Activated naive CD4-positive, alpha-beta T cell treated with Interleukin-2 at 50 U/mL for 16 hours (primary cell): ENCODE measurements at places on chromosomes 5 and 9.

GRCh38 chr5:35030426-35031100, 17.2 kb downstream of the AGXT2 start:
- no peak for DNase-seq

GRCh38 chr5:12392246-12392645, 488.0 kb upstream of the CTNND2 start:
- DNase-seq: no peak

GRCh38 chr5:9387879-9388278, 158.0 kb downstream of the SEMA5A start:
- no peak for DNase-seq

DNA sequence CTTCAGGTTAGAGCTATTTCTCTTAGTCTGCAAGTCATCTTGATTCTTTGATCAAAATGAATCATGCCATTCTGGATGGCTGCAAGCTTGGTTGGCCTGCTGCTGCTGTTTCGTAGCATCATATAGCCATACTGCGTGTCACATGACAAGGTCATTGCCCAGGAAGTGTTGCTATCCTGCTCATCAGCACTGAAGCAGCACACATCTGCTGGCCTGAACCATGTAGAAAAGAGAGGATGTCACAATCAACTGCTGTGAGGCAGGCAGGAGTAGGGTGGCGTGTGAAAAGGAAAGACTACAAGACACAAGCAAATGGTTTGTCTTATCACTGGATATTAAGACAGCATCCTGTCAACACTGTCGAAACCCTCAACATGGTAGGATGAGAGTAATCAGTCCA, 376.7 kb upstream of the RORB start:
- DNase-seq: no peak

DNA sequence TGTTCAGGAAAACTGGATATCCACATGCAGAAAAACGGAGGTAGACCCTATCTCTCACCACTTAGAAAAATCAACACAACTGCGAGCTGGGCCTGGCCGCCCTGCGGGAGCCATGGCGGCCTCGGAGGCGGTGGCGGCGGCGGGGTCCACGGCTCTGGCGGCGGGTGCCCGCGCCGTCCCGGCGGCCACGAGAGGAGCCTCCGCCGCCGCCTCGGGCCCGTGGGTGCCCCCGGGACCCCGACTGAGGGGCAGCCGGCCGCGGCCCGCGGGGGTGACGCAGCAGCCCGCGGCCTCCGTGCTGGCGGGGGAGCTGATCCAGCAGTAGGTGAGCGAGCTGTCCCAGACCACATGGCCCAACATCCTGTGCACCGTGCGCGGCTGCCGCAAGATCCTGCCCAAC, 25.3 kb downstream of the FANCC start:
- DNase-seq: no peak

DNA sequence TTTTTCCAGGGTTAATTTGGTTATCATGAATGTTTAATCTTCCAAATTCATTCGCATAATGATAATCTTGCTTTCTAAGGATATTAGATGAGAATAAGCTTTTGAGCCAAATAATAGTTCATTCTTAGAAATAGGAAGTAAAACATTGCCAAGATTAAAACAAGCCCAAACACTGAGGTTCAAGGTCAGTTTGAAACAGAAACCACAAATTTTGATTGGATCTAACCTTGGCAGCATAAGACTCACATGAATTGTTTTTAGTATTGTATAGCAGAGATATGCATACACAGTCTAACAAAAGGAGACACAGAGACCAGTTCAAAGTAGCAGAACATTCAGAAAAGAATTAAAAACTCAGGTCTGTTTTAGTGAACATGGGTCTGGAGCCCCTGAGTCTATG, 43.4 kb upstream of the VCAN start:
- no peak for DNase-seq

- DNase-seq: no peak
These were observed 6.2 kb downstream of the NKD2 start for GRCh38 chr5:1014781-1015221.

DNA sequence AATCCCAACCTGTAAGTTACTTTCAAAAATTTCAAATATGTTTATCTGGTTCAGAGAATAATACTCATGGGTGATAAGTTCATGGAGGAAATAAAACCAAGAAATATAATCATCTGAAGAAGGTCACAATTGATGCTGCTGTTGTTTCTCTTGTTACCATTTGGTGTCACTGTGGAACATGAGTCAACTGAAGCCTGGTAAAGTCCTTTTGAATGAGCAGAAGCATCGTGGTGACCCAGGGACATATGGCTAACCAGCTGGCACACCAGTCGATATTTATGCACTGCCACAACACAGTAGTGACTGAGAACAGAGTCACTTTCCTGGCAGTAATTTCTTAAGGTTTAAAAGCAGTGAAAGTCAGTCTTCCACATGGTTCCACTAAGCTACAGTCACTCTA, 612.9 kb upstream of the TLE4 start:
- no peak for DNase-seq

- no peak for DNase-seq
These were observed 398.1 kb upstream of the IRX1 start for GRCh38 chr5:3197304-3198073.

- no peak for DNase-seq
These were observed 26.4 kb upstream of the NOTCH1 start for GRCh38 chr9:136572003-136572827.

DNA sequence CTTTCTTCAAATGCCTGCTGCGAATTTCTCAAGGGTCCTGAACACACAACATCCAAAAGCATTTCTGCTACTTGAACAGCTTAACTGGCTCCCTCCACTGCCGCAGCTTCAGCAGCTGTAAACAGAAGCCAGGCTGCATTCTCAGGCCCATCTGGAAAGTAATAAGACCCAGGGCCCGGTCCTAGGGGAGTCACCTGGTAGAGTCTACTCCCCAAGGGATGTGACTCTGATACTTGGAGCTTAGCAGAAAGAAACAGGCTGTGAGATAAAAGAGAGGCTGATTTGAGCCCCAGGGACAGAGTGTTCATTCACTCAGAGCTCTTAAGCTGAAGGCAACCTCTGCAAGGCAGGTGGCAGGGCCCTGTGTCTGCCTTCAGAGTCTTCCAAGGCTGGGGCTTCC, 356.8 kb downstream of the SPOCK1 start:
- DNase-seq: no peak

DNA sequence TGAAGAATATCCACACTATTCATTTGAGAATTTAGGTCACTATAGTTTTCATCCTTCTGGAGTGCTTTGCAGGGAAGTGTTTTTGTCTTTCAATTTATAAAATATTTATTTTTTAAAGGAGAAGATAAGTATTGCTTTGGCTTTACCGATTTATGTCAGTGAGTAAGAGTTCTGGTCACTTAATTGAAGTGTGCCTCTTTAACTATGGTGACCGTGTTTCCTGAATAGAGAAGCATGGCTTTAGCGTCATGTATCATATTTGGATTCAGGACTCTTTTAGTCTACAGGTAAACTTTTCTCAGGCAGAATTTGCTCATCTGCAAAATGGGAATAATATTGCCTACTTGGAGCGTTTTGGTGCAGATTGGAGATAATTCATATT, 902 bp downstream of the BDP1 start:
- DNase-seq: no peak

DNA sequence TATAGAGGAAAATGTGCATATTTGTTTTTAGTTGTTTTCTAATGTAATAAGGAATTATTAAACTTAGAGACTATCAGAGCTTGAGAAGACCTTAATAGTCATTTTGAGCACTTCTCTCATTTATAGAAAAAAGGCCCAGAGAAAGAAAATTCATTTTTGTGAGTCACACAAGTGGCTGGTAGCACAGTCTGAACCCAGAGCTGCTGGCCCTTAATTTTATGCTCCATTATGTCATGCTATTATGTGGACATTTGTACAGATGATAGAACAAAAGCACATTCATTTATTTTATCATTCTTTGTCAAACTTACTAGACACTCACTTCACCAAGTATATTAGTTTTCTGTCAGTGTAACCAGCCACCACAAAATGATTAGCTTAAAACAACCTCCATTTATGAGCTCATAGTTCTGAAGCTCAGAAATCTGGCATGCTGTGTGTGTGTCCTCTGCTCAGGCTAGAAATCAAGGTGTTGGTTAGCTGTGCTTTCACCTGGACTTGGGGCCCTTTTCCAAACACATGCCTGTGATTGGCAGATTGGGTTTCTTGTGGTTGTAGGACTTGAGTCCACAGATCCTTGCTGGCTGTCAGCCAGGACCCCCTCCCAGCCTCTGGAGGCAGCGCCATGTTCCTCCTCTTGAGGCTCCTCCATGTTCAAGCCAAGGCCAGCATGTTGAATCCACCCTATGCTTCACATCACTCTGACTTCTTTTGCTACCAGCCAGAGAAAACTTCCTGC, 188.9 kb downstream of the ARHGAP26 start:
- no peak for DNase-seq

GRCh38 chr9:80410106-80410505, 838.3 kb downstream of the TLE4 start:
- no peak for DNase-seq

- no peak for DNase-seq
These were observed 95.4 kb upstream of the NR5A1 start for GRCh38 chr9:124602632-124603031.

- no peak for DNase-seq
These were observed 2.0 kb downstream of the MAML1 start for GRCh38 chr5:179734536-179735164.

- no peak for DNase-seq
These were observed 5.6 kb upstream of the PTGDS start for GRCh38 chr9:136971746-136972145.

DNA sequence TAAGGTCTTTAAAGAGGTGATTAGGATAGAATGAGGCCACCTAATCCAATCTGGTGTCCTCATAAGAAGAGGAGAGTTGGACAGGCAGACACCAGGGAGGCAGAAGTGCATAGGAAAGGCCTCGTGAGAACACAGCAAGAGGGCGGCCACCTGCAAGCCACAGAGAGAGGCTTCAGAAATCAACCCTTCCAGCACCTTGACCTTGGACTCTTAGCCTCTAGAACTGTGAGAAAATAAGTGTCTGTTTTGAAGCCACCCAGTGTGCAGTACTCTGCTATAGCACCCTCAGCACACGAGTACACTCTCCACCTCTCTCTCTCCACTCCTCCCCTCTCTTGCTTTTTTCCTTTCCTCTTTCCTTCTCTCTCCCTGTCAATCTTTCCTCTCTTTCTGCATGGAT, 26.8 kb downstream of the NIPAL4 start:
- DNase-seq: no peak

GRCh38 chr5:62790348-62790747, 211.7 kb downstream of the LRRC70 start:
- no peak for DNase-seq

DNA sequence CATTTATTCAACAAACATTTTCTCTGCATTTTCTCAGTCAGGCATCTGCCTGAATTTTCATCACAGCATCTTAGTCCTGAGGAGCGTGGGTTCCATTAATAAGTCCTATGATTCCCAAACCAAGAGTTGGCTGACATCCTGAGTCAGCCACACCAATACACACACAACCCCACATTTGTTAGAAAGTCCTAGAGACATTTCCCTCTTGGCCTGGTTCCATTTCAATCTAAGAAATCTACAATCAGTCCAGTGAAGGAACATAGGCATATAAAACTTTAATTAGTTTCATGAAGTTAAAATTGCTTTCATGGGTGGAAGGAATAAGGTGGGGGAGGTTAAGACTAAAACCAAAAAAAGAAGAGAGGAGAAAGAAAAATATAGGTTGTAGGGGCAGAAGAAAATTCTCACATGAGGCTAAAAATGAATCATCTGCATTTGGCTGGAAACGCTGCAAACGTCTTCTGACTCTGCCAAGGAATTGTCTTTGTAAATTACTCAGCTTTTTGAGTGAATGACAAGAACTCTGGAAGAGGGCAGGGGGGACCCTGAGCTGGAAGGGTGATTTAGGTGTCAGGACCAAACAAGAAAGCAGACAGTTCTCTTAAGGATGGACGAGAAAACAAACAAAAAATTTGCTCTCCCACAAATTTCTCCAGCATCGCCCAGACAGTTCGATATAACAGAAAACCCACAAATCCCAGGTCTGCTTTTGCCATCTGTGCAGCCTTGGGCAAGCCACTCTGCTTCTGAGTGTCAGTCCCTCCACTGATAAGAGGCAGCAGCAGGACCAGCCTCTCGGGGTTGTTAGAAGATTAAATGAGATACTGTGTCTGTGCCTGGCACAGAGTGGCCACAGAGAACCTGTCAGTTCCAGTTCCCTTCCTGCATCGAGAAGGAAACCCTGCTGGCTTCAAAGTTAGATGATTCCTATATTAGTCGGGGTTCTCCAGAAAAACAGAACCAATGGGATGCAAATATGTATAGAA, 289.7 kb downstream of the CDK5RAP2 start:
- DNase-seq: no peak

GRCh38 chr5:179866241-179867078, 7.8 kb upstream of the MRNIP start:
- peak; percentile 25 for DNase-seq

GRCh38 chr9:101437806-101438232, 2.2 kb upstream of the ALDOB start:
- no peak for DNase-seq

- no peak for DNase-seq
These were observed 31.5 kb downstream of the HMHB1 start for GRCh38 chr5:143843461-143843860.

DNA sequence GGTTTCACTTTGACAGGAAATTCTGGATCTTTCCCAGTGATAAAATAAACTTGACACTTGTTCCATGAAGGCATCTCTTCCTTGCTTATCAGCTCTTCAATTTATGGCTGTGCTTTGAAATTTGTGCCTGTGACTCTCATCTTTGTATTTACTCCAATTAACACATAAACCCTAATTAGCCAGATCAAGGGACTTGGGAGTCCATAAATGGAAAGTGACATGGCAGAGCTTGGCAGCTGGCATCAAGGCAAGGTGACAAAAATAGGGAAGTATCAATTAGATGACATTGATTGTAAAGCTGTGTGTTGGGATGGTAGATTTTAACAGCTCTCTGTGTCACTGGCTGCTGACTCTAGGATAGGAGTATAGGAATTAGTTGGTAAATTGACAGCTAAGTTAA, 133.9 kb downstream of the PBX3 start:
- no peak for DNase-seq

DNA sequence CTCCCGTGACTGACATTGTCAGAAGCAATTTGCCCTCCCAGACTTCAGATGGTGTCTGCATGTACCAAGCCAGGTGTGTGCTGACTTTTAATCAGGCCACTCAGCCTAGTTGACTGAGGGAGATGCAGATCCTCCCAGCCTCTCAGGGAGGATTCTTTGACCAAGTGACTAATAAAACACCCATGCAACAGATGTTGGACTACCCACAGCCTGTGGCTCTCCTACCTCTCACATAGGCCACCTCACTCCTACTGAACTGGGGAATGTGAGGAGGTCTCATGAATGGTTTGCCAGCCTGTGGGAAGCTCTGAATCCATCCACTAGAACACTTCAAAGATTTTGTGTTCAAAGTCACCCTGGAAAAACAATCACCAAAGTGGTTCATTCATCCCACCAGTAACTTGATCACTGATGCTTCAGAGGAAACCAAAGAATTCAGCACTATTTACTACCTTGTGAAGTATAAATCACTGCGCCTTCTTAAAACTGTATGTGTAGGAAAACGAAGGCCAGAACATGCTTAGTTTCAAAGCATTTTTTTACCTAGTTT, 80.1 kb downstream of the ESM1 start:
- DNase-seq: no peak

GRCh38 chr5:71597001-71597400, 9.9 kb downstream of the MCCC2 start:
- DNase-seq: no peak

- peak; percentile 32 for DNase-seq
These were observed 25.1 kb upstream of the CD180 start for GRCh38 chr5:67221487-67222242.

- no peak for DNase-seq
These were observed 135.7 kb downstream of the CAAP1 start for GRCh38 chr9:26756881-26757280.
